ENCODE measurements at places on chromosomes 13 and 19.

DNA sequence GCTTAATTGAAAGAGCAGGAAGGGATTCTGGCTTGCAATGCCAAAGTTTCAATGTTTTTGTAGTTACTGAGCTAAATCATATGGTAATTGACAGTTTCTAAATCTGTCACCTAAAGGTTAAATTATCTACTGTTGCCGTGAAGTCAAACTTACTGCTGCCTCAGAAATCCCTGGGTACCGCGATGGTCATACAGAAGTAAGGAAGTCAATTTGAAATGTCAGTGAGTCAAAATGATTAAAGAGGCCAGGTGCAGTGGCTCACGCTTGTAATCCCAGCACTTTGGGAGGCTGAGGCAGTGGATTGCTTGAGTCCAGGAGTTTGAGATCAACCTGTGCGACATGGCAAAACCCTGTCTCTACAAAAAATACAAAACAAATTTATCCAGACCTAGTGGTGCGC is 48.8 kb upstream of the TPM4 start:
- no peak for DNase-seq

DNA sequence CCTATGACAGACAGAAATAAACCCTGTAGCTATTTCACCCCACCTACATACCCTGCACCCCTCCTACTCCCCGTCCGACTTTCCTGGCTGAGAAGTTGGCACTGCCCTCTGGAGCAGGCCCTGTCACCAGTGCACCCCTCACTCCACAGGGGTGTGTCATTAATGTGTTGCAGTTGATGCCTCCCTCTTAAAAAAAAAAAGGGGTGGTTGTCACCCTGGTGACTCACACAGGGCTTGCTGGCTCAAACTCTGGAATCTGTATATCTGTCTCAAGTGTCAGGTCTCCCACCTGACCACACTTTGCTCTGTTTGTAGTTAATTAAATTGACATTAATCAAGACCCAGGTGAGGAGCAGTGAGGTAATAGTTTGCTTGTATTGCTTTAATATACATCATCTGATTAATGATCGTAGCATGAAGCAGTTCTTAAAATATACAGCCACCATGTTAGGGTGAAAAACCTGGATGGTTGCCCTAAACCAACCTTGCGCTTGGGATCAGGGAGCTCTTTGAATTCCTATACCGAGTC is 2.0 kb upstream of the GATAD2A start:
- no peak for DNase-seq

GRCh38 chr13:33537026-33537425 is 251.5 kb upstream of the STARD13 start:
- DNase-seq, result no peak

DNA sequence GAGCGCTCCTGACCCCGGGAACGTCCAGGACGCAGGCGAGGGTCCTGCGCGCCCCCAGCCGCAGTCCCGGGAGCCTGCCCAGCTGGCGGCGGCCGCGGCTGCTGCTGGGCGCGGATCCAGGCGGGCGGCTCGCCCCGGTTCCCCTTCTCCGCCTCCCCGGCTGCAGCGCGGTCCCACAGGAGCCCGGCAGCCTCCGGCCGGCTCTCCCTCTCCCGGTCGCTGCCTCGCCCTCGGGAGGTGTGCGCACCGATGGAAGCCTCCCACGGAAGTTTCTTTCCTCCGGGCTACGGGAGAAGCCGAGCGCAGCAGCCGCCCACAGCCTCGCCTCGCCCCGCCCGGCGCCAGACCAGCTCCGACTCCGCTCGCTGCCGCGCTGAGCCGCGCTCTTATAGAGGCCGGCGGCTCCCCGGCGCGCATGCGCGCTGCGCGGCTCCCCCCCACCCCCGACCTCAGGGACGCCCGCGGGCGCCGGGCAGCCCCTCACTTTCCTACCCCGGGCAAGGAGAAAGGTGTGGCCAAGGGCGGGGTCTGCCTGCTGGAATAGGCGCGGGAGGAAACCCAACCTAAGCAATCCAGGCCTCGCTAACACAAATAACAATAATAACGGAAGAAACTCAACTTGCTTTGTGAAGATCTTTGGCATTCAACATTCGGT is at the start of gene SHISA2:
TSS of gene SHISA2 (minus strand) at position 360 of the 655 bp plus-strand sequence. CDS start 1,041 bp downstream, outside the sequence.
- peak; percentile 11 for DNase-seq

- DNase-seq, result no peak
These were observed 850.9 kb upstream of the PCDH9 start for GRCh38 chr13:68081061-68081460.

DNA sequence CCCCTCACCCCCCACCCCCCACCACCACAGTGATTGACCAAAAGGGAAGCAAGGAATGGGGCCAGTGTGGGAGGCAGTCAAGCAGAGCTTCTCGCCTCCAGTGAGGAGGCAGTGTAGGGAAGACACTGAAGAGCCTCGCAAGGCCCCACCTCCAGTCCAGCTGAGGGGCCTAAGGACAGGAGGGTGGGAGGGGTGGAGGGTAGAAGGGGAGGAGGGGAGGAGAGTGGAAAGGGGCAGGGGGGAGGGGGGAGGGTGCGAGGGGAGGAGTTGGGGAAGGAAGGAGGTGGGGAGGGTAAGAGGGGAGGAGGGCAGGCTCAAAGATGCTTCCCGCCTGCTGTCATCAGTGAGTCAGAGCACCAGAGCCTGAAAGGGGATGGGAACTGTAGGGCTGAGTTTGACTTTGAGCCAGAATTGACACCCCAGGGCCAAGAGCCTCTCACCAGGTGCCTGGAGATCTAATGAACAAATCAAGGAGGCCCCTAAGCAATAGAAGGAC is 786.2 kb downstream of the UQCRFS1 start:
- no peak for DNase-seq

GRCh38 chr19:14553042-14553938 is 18.6 kb downstream of the NDUFB7 start:
- no peak for DNase-seq

DNA sequence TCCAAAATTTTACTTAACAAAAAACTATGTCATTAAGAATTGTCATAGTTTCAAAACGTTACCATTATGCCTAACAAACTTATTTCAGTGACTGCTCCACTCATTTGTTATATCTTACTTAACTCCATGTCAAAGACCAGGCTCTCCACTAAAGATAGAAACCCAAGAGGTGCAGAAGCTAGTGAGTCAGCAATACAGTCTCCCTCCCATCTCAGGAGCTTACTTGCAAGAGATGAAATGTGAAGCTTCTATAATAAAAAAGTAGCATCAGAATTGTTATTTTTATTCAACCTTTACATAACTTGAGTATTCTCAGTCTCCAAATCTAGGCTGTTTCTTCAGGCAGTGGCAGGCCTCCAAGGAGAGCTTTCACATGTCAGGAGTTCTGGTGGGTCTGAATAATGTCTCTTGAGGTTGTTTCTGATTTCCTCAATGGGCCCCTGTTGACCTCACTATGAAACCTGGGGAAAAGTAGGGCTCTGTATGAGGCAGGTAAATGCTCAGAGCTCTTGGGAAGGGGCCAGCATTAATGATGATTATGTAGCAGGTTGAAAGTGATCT is 242.0 kb downstream of the NDFIP2 start:
- no peak for DNase-seq

- no peak for DNase-seq
These were observed 40.9 kb downstream of the GNG7 start for GRCh38 chr19:2661615-2662014.

DNA sequence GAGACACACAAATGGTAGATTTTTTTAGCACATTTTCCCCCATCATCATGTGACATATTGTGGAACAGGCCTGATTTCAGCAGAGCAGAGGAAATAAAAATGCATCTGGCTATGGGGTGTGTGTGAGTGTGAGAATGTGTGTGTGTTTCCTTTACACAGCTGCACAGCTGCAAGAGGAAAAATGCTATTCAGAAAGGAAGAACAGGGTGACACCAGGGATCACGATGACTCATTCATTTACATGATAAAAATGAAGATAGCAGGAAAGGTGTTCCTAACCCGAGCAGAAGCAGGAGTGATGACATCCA is 469.5 kb upstream of the TSHZ3 start:
- no peak for DNase-seq

DNA sequence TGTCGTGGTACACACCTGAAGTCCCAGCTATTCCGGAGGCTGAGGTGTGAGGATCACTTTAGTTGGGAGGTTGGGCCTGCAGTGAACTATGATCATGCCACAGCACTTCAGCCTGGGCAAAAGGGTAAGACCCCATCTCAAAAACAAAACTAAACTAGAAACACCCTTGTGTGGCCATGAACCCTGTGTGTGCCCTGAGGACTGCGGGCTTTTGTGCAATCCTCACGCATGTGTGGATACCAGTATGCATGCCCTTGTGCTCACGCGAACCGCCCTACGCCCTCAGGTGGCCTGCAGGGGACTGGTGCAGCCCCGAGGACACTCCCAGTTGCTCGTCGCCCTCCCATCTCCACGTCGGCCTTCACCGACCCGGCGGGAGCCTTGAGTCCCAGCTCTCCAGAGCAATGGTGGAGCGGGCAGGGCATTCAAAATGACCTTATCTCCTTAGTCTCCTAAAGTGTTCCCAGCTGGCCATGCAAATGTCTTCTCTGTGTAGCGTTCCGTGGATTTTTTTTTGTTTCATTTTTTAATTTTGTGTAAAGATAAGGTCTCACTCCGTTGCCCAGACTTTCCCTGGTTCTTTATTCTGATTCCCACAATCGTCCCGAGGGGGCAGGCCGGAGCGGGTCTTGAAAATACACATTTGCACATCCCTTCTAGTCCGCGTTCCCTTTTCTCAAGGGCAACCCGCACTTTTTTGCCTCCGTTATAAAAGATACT is 868 bp upstream of the EGLN2 start:
- DNase-seq, result no peak

GRCh38 chr19:51637362-51637978 is 7.3 kb upstream of the SIGLEC5 start:
- no peak for DNase-seq

DNA sequence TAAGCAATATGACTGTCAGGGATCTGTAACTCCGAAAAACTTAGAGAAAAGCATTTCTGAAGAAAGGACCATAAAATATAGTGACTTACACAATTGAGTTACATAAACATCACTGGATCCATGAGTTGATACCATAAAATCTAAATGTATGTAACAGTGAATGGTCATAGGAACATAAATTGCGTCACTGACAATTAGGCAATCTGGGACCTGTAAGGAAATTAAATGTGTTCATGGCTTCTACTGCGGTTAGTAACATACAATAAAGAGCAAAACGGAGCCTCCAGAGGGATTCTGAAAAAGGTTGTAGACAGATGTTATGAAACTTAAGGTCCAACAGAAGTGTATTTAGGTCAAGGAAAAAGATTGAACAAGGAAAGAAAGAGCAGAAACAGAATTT is 27.1 kb downstream of the POU4F1 start:
- DNase-seq, result no peak

DNA sequence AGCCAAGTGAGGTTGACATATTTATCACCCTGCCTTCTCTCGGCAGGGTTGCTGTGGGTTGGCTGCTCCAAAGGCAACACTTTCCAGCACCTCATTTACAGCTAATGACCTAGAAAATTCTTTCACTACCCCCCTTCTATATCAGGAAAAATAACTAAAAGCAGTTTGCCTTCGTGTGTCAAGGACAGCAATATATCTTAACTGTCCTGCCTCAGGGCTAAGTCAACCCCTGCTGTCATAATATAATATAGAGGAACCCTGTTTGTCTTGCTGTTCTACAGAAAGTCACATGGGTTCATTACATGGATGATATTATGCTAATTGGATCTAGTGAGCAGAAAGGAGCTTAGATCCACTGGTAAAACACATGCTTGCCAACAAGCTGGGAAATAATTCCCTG is 28.1 kb upstream of the USP12 start:
- no peak for DNase-seq

GRCh38 chr19:45130888-45131615 is 29.7 kb downstream of the NKPD1 start:
- peak; percentile 24 for DNase-seq

- no peak for DNase-seq
These were observed 782 bp downstream of the CYSLTR2 start for GRCh38 chr13:48654511-48654910.

DNA sequence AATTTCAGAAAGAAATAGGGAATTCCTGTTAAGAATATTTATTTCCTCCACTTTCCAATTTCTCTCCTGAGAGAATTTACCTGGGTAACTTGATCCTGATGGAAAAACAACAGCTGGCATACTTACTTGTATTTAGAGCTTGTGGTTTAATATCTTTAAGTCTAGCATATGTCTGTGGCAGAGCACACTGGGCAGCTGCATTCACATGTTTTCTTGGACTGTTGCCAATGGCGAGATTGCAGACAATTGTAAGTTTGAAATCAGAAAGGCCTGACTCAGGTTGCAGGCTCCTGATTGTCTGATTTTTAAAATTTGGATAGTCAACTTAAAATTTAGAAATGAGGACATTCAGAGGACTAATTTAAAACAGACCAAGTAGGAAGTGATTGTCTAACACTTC is 66.9 kb downstream of the NHLRC3 start:
- no peak for DNase-seq

- no peak for DNase-seq
These were observed 16.5 kb downstream of the SHANK1 start for GRCh38 chr19:50702871-50703829.

DNA sequence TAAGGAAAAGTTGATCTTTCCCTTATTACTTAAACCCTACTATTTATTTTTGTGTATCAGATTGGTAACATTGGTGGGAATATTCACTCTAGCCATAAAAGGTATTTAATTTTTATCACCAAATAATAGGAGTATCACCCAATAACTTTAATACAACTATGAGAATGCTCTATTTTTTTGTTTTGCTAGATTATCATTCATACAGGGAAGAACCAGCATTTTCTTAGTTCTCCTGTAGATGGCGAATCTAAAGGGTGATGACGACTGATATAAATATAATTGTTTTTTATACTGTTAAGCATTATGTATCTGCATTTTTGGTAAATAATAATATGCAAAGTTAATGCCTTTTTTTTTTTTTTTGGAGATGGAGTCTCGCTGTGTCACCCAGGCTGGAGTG is 7.9 kb upstream of the FRY start:
- no peak for DNase-seq

DNA sequence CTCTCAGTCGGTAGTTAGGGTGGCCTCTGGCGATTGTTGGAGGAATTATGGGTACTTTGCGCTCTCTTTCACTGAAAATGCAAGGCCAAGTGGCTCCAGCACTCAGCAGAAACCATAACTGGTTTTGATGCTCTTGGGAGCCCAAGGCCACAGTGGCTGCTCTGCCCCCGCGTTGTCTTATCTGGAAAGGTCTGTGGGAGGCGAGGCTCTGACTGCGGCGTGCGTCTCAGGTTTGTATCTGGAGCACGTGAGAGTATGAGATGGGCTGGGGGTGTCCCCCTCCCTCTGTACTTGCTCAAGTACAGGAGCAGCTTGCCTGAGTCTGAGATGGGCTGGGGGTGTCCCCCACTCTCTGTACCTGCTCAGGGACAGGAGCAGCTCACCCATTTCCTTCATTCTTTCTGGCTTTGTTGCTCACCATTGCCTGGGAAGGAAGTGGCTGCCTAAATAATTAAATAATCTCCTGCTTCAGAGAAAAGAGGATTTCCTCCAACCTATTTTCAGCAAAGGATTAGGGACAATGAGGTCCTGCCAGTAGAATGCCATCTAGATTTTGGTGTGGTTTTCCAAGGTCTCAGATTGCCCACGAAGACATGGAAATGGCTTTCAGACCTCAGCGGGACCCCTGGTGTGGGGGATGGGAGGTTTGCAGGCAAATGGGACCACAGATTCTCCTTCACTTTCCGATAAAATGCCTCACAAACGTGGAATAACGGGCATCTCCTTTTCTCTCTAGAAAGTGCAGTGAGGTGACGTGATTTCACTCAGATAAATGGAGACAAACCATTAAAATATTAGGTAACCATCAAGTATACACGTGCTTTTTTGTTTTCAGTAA is 14.7 kb downstream of the ATP11A start:
- no peak for DNase-seq
